Endodermal cell (in vitro differentiated cells): ENCODE measurements at places on chromosomes 3 and 15.

GRCh38 chr15:41914411-41914810 is 20.6 kb upstream of the SPTBN5 start:
- no peak for DNase-seq

DNA sequence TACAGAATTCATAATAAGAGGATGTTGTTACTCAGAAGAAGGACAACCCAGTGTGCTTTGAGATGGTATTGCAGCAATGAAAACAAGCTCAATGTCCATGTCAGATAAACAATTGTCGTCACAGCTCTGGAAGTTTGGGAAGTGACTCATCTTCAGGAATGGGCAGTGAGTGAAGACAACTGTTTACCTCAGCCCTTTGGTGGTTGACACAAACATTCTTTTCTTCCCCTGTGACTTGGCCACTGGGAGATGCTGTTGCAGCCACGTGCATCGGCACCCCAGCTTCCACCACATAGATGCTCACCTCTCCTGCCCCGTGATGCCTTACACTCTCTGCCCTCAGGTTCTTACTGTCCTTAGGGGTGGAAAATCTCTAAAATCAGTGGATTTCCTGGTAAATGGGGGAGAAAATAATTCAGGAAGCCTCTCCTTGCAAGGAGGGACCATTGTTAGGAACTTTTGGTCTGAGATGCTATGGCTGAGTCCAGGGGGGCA is 114.1 kb upstream of the GALNT15 start:
- peak; percentile 77 for DNase-seq

DNA sequence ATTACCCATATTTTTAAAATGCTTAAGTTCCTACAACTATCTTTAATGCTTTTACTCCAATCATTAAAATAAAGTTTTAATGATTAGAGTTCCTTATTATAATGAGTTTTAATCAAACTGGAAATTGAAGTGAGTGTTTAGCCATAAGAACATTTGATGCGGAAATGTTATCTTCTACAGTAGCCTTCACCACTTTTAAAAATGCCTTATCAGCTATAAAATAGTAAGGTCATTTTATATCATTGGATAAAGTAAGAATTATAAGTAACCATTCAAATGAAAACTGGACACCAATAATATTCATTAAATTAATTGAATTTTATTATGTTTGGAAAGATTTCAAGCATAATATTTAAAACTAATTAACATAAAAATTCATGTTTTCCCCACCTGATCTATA is 825.0 kb upstream of the ROBO1 start:
- no peak for DNase-seq

DNA sequence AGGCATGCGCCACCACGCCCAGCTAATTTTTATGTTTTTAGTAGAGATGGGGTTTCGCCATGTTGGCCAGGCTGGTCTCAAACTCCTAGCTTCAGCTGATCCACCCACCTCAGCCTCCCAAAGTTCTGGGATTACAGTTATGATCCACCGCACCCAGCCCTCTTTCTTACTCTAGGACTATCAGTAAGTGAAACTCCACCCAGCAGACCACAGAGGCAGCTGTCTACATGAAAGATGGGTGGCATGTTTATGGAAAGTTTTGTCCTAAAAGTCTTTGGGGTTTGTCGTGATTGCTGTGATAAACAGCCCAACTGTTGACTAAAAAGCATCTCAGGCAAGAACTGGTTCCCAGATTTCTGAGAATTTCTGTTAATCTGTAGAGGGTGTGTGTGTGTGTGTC is 10.9 kb downstream of the ARL6IP5 start:
- no peak for DNase-seq

GRCh38 chr15:66842710-66843441 is 140.8 kb downstream of the SMAD6 start:
- DNase-seq = peak; percentile 76

DNA sequence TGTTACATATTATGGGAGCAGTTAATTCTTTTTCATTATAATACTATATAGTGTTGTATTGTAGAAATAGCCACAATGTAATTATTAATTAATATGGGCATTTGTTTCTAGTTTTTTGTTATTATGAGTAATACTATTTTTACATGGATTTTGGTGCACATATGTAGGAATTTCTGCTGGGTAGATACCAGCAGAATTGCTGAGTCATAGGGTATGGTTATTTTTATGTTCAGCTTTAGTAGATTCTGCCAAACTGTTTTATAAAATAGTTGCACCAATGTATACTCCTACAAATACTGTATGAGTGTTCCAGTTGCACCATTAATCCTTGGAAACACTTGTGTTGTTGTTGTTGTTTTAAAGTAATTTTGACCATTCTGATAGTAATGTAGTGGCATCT is 91.5 kb downstream of the SH3GL3 start:
- no peak for DNase-seq

- DNase-seq = no peak
Measured at GRCh38 chr15:31486506-31486905, 159.9 kb downstream of the KLF13 start.

- DNase-seq = no peak
Measured at GRCh38 chr15:77076323-77076915, 5.5 kb upstream of the TSPAN3 start.

GRCh38 chr15:44537735-44538240 is 841 bp downstream of the EIF3J start:
- DNase-seq = no peak

- peak; percentile 90 for DNase-seq
Measured at GRCh38 chr3:32460031-32460749, 42.5 kb downstream of the CMTM6 start.

- DNase-seq = peak; percentile 97
Measured at GRCh38 chr3:122382888-122383666, at the start of gene MIX23. Gene MIX23, minus strand, starts transcription at chr3:122383231. Its CDS starts 7 bp downstream, at chr3:122383224.

DNA sequence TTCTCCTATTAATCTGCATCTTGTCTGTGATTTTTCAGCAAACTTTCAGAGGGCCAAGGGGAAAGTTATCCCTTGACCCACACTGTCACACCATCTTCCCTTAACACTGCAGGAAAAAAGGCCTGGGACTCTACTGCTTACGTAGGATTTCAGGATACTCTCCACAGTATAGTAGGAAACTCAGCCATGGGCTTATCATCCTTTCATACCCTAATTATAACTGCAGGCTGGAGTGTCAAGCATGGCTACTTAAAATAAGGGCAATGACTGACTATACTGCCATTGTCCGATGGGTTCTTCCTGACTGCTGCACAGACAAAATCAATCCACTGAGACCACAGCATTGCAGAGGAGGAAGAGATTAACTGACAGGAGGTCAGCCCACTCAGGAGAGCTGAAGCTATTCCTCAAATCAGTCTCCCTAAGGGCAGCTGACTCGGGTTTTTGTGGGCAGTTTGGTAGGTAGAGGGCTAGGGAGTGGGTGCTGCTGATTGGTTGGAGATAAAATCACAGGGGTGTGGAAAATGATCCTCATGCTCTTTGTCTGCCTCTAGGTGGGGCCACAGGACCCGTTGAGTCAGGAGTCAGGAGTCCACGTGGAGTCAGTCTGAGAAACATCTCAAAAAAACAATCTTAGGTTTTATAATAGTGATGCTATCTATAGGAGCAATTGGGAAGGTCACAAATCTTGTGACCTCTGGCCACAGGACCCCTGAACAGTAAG is 118.2 kb upstream of the STRIT1 start:
- DNase-seq = no peak

DNA sequence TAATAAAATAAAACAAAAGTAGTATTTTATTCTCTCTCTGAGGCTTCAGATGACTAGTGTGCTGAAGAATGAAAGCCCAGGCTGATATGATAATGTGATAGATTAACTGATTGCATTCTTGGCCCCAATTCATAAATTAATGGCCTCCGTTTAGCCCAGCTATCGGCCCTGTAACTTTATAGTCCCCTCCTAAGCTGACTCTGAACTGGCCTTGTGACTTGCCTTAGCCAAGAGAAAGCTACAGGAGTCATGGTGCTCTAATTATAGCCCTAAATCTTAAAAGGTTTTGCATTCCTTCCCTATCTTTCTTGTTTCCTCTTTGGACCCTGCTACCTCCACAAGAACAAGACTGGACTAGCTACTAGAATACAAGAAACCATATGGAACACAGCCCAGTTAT is 123.2 kb upstream of the EPHA3 start:
- DNase-seq = no peak

DNA sequence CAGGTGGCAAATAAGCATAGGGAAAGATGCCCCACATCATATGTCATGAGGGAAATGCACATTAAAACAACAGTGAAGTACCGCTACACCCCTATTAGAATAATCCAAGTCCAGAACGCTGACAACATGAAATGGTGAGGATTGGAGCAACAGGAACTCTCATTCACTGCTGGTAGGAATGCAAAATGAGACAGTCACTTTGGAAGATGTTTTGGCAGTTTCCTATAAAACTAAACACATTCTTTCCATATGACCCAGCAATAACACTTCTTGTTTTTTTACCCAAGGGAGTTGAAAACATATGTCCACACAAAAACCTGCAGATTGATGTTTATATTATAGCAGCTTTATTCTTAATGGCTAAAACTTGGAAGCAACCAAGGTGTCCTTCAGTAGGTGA is 116.4 kb upstream of the TOPAZ1 start:
- DNase-seq = no peak

- DNase-seq = no peak
Measured at GRCh38 chr15:72365844-72366243, 10.0 kb downstream of the HEXA start.

DNA sequence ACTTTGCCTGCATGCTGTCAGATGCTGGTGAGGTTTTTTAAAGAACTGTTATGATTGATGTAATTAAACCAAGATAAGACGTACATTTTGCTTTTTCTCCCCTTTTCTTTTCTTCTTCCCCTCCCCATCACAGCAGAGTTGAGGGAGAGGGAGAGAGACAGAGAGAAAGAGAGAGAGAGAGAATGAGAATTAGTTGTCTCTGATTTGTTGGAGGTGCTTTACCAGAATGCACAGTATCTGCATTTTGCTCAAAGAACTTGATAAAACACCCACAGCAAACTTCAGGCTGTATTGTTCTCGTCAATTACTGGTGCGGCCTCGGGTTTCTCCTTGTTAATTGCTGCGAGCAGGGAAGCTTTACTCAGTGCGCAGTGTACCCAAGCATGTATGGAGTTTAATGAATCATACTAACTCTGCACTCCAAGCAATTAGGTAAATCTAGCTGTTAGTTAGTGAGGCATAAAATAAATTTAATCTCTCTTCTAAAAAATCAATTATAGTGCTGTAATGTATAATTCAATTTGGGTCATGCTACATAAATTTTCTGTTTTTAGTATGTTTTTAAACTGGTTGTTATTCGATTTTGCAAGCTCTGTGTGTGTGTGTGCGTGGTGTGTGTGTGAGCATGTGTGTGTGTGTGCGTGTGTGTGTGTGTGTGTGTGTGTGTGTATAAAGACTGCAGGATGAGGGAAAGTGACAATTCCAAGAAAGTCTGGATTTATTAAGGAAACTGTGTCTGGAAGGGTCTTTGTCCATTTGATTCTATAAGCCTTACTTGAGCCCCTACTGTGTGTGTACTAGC is 273.4 kb downstream of the TLE3 start:
- DNase-seq = no peak

DNA sequence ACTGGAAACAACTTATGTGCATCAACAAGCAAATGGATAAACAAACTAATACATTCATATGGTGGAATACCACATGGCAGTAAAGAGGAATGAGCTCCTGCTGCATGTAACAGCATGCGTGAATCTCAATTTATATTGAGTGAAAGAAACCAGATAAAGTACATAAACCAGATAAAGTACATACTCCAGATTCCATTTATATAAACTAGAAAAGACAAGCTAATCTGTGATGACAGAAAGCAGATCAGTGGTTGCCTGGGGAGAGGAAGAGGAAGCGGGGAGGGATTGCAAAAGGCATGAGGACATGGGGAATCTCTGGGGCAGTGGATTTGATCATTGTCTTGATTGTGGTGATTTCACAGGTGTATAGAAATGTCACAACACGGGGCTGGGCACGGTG is 34.2 kb downstream of the LIMD1 start:
- DNase-seq = no peak

DNA sequence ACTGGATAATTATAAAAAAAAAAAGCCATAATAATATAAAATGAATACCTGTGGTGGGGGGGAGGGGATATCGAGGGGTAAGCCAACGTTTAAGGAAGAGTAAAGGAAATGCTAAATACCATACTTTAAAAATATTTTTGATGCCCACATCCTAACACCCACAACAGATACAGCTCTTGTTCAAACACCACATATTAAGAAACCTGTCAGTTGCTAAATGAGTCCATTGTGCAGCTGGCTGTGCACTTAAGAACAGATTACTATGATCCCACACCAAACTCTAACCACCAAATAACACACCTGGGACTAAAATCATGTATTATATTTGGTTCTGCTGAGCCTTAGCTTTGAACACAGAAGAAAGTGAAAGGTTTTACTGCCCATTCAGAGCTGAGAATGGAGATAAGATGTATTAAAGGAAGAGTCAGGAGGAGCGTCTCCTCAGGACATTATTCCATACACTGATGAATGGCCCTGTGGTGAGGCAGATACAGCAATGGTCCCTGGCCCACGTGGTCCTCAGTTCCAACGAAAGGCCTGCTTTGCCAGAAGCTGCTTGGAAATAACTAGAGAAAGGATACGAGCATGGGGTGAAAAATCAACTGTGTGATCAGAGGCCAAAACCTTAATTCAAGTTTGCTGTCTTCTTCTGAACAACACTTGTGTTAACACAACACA is 515.4 kb downstream of the FOXP1 start:
- DNase-seq = no peak

- no peak for DNase-seq
Measured at GRCh38 chr15:64156652-64157331, 5.3 kb downstream of the SNX22 start.

DNA sequence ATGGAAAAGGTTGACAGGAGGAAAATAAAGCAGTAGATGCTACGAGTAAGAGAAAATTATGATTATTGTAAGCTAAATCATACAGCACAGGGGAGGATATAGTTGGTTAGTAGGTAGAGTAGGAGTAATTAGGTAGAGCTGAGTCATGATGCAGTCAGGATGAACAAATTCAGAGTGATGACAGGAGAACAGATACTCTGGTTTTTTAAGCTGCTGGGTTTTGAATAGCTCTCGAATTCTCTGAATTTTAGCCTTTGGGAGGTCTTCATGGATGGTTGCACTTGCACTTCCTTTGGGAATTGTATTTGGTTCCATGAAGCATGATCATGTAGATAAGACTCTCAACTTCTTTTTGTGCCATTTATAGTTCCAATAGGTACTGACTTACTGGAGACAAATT is 96.2 kb downstream of the ECT2 start:
- no peak for DNase-seq

DNA sequence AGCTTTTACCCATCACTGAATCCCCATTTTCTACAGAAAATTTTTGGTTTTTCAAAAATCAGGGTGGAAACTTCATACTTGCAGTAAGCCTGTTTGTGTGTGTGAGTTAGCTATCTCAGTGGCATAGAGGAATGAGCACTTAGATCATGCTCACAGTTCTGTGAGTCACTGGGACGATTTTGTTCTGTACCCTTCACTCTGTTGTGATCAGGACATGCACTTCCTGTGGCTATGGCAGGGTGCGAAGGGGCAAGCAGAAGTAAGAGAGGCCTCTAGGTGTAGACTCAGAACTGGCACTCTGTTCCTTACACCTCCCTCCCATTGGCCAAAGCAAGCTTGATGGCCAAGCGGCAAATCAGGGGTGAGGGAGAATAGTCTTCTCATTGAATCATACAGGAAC is 11.6 kb downstream of the NIPA2 start:
- no peak for DNase-seq

GRCh38 chr15:66893294-66893693 is 172.1 kb upstream of the SMAD3 start:
- peak; percentile 24 for DNase-seq
